T1000 (cell line): ENCODE measurements at places on chromosomes 12 and 14.
A peak's percentile ranks its signal among the peaks of the same experiment; 100 is the strongest.

GRCh38 chr12:131720241-131720640 is 9.4 kb downstream of the SFSWAP start:
- DNase-seq, result no peak

GRCh38 chr12:112584266-112584722 is 165.5 kb downstream of the PTPN11 start:
- no peak for DNase-seq

DNA sequence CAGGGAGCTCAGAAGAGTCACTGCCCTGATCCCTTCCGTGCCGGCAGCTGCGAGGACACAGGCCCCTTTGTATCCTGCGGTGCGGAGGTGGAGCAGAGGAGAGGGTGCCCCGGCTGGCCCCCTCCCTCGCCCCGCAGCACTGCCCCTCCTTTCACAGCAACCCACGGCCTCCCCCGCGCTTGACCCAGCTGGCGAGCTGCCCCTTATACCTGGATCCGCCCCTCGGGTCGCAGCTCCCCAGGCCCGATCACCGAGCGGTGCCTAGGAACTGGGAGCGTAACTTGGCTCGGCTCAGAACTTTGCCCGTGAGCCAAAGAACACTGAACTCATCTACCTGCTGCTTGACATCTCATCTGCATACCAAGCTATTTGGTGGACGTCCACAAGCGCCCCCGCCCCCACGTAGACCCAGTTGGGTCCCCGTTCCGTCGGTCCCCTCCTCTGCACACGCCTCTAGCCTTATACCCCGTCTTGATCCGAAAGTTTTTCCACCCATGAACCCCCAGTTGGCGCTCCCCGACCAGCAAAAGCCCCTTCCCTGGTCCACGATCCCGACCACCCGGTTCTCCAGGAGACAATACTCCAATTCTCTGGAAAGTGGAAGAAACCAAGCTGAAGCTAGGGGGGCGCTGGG is 697 bp upstream of the DNAJC14 start:
- DNase-seq, result no peak

DNA sequence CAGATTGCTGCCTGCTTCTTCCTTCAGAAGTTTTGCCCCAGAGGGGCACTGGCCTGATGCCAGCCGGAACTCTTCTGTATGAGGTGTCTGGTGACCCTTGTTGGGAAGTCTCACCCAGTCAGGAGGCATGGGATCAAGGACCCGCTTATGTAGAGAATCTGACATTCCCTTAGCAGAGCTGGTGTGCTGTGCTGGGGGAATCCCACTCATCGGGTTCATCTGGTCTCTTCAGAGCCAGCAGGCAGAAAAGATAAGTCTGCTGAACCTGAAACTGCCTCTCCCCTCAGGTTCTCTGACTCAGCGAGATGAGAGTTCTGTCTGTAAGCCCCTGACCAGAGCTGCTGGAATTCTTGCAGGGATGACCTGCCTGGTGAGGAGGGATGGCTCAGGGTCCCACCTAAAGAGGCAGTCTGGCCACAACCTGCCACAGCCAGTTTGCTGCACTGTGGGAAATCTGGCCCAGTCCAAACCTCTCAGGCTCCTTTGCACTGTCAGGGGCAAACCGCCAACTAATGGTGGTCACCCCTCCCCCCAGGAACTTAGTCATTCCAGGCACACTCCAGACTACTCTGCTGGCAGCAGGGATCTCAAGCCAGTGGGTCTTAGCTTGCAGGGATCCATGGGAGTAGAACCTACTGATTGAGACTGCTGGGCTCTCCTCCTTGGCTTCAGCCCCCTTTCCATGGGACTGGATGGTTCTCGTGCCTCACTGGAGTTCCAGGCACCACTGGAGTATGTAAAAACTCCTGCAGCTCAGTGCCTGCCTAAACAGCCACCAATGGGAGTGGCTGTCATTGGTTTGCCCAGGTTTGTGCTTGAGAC is 4.1 kb downstream of the CLEC2D start:
- DNase-seq, result peak; percentile 77

DNA sequence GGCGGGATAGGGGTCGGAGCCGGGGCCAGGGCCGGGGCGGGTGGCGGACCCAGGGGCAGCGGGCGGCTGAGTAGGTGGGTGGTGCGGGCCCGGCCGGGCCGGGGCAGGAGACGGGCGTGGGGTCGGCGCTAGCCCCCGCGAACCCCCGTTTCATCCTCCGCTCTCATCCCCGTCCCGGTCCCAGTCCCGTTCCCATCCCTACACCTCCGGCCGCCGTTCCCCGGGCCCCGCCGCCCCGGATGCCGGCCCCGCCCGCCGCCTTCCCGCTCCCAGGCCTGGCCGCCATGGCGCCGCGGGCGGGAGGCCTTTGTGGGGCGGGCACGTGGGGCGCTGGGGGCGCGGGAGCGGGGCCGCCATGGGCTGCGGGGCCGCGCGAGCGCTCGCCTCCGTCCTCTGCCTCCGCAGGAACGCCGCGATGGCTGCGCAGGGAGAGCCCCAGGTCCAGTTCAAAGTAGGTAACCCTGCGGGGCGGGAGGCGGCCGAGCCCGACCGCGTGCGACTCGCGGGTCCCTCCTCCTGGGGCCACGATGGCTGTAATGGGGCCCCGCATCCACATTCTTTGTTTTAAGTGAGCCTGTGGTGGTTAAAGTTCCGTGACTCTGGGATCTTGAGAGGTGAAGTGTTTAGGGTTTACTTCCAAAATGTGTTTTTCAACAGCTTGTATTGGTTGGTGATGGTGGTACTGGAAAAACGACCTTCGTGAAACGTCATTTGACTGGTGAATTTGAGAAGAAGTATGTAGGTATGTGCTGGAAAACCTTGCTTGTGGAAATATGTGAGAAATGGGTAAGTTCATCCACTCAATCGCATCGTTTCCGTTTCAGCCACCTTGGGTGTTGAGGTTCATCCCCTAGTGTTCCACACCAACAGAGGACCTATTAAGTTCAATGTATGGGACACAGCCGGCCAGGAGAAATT is 572 bp downstream of the RAN start:
- DNase-seq, result no peak

GRCh38 chr12:54012631-54013409 is 4.0 kb downstream of the HOXC8 start:
- DNase-seq, result no peak

DNA sequence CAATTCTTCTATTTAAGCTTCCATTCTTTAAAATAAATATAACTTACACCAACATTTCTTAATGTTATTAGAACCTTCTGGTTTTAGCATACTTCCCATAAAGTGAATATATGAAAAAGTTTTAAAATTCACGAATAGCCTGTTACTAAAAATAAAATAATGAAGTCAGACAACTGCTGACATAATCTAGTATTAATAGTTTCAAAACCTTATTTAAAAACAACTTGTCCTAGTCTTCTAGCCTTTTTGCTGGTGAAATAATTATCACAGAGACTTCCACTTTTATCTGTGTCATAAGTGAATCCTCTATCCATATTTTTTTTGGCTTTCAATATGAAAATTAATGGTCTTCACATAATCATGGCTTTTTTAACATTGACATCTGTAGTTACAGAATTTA is 93.8 kb upstream of the MON2 start:
- DNase-seq, result no peak

GRCh38 chr12:108565976-108566375 is 3.6 kb downstream of the ISCU start:
- peak; percentile 77 for DNase-seq

GRCh38 chr12:70372881-70373280 is 6.8 kb downstream of the KCNMB4 start:
- no peak for DNase-seq

DNA sequence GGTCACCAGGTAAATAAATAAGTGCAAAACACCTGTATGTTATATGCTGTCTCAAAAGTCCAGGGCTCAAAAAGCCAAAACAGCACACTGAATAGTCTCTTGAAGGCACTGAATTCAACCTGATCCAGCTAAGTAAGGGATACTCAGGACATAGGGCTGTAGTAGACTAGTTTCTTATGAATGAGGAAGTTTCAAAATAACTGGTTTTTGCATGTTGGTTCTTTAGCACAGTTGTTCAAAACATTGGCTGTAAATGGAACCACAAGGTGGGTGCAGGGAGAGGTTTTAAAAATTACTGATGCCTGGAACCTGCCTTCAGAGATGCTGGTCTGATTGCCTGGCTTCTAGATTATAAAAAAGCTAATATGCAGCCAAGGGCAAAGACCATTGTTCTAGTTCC is 34.1 kb downstream of the NDUFA12 start:
- no peak for DNase-seq

DNA sequence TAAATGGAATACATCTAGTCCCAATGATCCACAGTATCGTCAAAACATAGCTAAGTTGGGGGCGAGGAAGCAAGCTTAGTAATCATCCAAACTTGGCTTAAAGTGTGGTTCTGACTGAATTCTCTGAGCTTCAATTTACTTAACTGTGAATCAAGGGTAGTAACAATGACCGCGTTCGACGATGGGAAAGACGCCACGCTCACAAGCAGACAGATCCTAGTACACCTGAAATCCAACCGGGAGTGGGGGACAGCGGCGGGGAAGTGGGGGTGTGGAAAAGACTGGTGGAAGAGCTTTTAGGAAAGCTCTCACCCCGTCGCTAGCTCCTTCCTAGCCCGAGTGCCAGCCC is 433 bp downstream of the COX16 start:
- peak; percentile 41 for DNase-seq

GRCh38 chr12:21814327-21814726 is 39.8 kb upstream of the KCNJ8 start:
- DNase-seq, result no peak

DNA sequence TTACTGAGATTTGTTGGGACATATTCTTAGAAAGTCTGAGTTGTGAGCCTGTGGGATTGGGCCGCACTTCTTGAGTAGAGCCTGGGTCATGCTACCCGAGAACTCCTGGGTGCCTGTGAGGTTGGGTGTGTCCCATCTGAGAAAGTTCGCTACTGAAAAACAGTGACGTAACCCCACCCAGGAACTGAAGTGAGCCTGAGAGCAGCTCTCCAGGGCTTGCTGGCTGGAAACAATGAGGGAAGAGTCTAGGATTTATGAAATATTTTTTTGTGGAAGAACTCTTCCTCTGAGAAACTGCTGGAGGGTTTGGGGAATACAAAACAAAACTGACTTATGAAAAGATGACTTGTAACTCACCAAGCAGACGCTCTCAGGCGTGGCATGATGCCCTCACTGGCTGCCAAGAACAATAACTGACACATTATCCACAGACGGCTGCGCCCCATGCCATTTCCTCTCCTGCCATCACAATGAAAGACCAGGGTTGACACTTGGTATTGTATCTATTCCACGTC is 69.2 kb downstream of the RASSF3 start:
- DNase-seq, result no peak

- DNase-seq, result no peak
These were observed 83.0 kb downstream of the DENND5B start for GRCh38 chr12:31507966-31508365.

GRCh38 chr12:65662590-65662989 is 161.7 kb upstream of the HMGA2 start:
- DNase-seq, result no peak

- DNase-seq, result no peak
These were observed 8.1 kb downstream of the BCL7A start for GRCh38 chr12:122029620-122030423.

DNA sequence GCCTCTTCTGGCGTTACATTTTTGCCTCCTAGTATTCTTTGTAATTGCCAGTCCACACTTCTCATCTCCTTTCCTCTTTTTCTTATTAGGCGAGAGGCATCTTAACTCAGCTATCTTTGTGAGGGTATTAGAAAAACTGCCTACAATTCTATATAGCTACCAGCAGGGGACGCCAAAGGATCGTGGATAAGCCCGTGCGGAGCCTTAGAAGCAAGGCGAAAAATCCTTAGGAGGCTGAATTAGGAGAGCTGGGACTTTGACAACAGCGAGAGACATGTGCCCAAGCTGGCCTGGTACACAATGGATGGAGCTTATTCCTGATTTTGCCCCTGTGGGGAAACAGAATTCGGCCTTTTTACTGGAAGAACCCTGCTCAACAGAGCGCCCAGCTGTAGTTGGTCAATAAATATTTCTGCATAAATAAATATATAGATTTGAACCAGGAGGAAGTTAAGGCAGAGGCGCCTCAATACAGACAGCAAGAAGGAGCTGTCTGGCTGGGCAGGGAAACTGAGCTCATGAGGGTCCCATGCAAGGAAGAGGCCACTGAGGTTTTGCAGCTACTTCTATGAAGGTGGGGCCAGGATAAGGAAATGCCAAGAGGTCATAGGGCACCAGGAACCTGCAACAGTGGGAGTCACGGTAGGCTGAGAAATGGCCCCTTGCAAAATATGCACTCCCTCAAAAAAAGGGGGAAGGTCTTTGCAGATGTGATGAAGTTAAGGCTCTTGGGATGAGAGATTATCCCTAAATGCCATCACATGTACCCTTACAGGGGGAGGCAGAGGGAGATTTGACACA is 14.6 kb upstream of the RBM19 start:
- no peak for DNase-seq

DNA sequence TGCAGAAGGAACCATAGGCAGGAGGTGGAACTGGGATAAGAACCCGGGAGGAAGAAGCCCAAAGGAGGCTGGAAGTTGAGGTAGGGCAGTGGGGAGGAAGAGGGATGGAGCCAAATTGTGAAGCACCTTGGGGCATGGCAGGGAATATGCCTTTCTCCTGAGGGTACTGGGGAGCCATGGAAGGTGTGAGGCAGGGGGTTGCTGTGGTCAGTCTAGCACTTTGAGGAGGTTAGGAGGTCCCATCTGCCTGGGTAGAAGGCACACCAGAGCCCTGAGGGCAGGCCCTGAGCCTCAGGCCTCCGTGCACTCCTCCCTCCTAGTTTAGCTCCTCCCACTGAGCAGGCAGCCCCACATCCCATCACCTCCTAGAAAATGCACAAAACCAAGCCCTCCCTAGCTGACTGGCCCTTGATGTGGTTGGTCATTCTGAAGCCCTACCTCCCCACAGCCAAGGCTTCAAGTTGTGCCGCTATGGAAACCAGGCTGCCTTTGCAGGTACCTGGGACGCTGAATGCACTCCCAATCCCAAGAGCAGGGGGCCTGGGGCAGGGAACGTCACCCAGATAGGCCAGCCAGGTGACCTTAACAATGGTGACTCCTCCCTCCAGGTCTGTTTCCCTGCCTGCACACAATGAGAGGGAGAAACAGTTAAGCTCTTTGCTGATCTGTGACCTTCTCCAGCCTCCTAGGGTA is 15.1 kb downstream of the PHETA1 start:
- DNase-seq, result no peak

GRCh38 chr12:109109746-109110350 is 6.5 kb upstream of the ACACB start:
- DNase-seq, result no peak

DNA sequence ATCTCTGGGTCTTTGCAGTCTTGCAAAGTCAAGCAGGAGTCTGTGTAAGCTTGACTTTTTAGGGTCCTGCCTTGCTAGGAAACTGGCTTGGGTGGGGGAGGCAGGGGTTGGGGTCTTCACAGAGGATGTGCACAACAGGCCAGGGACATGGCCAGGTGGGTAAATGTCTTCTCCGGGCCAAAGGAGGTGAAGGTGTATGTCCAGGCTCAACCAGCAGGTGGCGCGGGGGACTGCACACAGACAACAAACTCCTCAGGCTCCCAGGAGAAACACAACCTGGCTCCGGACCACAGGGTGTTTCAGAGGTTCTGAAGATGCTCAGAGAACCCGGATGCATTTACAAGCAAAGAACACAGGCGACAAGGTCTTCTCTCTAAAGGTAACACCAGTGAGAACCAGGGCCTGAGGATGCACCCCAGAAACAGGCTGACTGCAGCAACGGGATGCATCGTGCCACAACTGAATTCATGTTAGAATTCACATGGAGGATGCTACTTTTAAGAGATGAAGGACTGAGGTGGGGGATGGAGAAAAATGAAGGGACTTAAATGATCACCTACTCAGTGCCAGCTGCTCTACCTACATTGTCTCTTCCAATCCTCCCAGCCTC is 56.0 kb downstream of the PLEKHG3 start:
- peak; percentile 6 for DNase-seq
